Mesendoderm (in vitro differentiated cells): ENCODE measurements at places on chromosomes 5 and 9.

DNA sequence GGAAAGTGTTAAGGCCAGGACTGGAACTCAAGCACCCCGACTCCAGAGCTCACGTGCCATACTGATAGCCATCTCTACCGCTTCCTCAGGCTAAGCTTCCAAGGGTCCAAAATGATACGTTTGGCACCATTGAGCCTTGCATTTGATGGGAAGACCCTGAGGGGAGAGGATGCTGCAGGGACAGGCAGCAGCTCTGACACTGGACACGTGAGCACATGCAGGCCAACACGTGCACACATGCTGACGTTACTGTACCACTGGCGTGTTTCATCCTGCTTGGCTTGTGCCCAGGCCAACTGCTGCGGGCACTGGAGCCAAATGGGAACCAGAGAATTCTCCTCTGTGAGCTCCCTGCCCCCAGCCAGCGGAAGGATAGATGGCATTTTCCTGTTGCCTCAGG, 5.2 kb downstream of the FAT2 start:
- DNase-seq, result no peak
- H3K4me1 ChIP-seq, result no peaks in the 10 kb centered on the region
- no peak overlapping the region for H3K27ac ChIP-seq
- no peaks in the 10 kb centered on the region for H3K36me3 ChIP-seq
- H3K27me3 ChIP-seq, result no peaks in the 10 kb centered on the region

DNA sequence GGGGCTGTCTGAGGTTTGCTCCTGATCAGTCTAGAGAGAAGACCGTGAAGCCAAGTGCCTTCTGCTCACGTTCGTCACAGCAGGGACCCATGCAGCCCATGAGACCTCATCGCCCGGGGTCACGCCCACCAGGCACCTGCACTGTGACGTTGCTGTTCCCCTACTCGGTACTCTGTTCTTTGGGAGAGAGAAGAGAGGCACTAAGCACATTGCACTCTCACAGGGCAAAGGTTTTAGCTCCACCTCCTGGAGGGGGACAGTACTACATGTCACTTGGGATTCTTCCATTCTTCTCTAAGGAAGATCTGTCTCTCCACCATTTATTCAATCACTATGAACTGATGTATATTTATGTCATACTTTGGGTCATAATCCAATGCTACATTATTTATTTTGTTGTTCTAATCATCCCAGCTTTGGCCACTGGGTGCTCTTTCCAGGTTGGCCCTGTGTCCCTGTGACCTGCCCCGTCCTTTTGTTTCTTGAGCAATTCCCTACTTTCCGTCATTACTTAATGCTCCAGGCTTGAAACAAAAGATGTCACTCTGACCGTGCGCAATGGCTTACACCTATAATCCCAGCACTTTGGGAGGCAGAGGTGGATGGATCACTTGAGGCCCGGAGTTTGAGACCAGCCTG, 31.4 kb upstream of the BRD3 start:
- no peak overlapping the region for H3K4me3 ChIP-seq
- no peak overlapping the region for H3K27ac ChIP-seq
- H3K36me3 ChIP-seq, result no peaks in the 10 kb centered on the region
- H3K4me1 ChIP-seq, result no peaks in the 10 kb centered on the region
- H3K27me3 ChIP-seq, result no peaks in the 10 kb centered on the region

DNA sequence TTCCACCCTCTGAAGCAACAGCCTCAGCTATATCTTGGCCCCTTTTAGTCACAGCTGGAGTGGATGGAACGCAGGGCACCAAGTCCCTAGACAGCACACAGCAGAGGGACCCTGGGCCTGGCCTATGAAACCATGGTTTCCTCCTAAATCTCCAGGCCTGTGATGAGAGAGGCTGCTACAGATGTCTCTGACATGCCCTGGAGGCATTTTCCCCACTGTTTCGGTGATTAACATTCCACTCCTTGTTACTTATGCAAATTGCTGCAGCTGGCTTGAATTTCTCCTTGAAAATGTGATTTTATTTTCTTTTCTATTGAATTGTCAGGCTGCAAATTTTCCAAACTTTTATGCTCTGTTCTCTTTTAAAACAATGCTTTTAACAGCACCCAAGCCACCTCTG, 384.8 kb downstream of the PRR16 start:
- H3K4me3 ChIP-seq, result no peak overlapping the region
- H3K4me1 ChIP-seq, result peaks cover 2% of the 10 kb centered on the region
- peak; percentile 88 for DNase-seq
- H3K27ac ChIP-seq, result no peak overlapping the region
- no peaks in the 10 kb centered on the region for H3K27me3 ChIP-seq
- H3K36me3 ChIP-seq, result no peaks in the 10 kb centered on the region

DNA sequence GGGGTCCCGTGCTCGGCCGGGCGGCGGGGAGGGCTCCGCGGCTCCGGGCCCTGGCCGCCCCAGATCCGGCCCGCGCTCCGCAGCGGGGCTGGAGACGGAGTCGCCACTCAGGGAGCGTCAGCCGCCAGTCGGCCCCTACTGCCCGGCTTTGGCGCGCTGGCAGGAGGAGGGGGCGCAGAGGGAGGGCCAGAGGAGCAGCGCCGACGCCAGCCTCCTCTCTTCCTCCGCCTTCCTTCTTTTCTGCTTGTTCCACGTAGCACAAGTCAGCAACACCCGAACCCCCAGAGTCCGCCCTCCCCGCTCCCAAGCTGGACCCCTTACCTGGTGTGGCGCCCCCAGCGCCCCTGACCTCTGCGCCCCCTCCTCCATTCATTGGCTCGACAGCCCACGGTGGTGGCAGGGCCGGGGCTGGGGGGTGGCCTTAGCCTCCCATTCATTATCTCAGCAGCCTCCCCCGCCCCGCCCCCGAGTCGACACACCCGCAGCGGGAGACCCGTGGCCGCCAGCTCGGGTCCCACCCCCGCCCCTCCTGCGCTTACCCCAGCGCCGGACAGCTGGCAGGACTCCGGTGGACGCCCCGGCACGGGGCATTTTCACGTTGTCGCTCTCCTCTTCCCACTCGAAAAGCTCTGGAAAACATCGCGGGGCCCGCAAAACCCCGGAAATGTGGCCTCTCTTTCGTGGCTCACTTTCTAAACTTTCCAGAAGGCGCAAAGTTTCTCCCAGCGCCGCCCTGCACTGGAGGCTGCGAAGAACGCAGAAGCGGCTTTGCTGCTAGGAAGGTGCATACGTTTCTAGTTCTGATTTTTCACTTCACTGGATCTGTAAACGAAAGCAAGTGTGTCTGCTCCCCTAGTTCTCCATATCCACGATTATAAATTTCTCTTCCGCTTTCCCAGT, at the start of gene LPAR1:
Gene LPAR1, minus strand, starts transcription at position 140 of the 900 bp plus-strand sequence. CDS start 66,353 bp downstream, outside the sequence.
- peak within 1 kb of the TSS; percentile 58 for H3K27ac ChIP-seq
- H3K36me3 ChIP-seq, result no peaks in the 10 kb centered on the region
- H3K27me3 ChIP-seq, result no peaks in the 10 kb centered on the region
- H3K4me3 ChIP-seq, result peak within 1 kb of the TSS; percentile 51
- peaks cover 2% of the 10 kb centered on the region for H3K4me1 ChIP-seq
